ENCODE measurements at places on chromosomes 13 and 19.

DNA sequence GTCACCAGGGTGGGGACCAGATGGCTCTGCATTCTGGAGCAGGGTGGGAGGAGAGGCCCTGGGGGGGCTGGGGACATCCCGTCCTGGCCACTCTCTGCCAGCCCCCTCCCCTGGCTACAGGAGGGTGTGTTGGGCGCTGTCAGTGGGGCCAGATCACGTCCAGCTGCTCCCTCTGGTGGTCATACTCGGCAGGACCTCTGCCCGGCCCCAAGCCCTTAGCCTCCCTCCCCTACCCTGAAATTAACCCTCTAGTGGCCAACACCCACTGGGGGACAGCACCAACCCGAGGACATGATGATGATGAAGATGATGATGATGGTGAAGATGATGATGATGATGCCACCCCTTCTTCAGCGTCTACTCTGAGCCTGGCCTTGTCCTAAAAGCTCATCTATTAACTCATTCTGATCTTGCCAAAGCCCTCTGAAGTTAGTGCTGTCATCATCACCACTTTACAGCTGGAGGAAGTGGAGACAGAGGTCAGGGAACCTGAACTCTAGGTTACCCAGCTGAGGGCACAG is 590 bp upstream of the LGI4 start:
- no peak for DNase-seq

DNA sequence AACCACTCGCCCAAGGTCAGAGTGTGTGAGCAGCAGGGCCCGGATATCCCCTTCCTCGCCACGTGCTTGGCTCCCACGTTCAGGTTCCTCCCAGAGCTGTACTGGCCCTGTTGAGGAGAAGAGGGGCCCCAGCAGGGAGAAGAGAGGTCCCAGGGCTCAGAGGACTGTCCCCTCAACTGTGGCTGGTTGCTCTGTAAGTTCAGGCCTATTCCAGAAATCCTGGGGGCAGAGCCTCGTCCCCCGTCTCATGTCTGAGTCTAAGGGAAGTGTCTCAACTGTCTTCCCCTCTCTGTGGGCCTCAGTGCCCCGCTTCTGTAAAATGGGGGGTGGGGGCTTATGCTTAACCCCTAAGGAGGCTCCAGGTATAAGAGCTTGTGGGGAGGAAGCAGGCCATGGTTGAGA is 3.9 kb downstream of the PPP5C start:
- DNase-seq: no peak

DNA sequence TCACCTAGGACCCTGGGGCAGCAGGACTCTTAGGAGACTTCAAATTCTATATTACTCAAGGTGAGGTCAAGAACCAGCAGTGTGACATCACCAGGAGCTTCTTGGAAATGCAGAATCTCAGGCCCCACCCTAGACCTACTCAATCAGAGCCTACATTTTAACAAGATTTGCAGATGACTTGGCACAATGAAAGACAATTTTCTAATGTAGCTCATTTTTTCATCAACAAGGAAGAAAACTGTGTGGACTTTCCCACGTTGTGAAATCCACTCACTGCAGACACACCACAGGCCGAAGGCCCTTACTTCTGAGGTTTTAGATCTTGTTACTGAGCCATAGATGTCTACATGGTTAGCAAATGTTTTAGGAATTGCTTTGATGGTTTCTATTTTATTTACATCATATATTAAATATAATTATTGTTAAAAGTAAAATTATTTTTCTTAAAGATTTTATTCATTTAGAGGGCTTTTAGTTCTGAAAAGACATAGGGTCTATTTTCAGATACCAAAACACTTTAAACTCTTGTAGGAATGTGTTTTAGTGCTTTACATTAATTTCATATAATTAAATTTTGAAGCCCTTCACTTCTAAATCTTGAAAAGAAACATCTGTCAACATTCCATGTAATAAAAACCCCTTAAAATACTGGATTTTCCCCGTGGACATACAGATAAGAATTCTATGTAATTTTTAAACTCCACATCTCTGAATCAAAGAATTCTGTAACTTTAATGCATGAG is 18.5 kb upstream of the STARD13 start:
- no peak for DNase-seq

GRCh38 chr19:19051478-19052213 is 12.1 kb upstream of the SLC25A42 start:
- DNase-seq: no peak

DNA sequence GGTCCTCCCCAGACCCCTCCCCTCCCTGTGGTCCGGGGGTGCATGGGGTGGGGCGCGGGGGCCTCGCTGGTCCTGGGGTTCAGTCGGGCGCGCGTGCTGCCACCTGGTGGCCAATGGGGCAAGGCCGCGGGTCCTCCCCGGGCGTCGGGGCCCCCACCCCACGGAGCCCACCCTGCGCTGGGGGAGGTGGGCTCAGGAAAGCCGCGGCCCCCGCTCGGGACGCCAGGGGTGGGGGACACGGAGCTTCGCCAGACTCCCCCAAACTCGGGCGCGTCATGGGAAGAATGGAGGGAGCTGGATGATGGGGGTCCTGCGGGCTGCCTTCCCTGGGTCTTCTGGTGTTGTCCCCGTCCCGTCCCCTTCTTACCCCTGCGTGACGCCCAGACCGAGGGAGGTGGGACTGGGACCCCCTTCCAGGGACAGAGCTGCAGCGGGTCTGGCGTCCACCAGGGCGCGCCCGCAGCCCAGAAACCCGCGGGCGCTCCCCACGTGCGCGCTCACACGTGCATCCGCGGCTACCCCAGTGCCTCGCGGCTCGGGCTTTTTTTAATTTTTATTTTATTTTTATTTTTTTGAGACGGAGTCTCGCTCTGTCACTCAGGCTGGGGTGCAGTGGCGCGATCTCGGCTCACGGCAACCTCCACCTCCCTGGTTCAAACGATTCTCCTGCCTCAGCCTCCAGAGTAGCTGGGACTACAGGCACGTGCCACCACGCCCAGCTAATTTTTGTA is 19.8 kb upstream of the TCF3 start:
- no peak for DNase-seq

GRCh38 chr19:13718733-13719132 is 45.6 kb upstream of the MRI1 start:
- no peak for DNase-seq

DNA sequence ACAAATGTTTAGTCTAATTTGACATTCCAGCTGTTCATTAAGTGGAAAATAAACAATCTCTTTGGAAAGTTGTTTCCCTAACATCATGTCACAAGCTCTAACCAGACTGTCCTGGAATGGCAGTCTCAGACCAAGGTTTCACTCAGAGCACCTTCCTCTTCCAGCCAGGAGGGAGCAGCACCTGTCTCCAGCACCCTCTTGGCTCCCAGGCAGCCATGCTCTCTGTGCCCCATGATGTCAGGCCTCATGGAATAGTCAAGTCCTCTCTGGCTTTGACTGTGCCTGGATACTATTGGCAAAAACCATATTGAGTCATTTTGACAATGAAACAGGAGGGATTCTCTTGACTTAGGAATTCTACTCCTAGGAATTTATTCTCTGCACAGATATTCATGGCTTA is 171.4 kb downstream of the OXGR1 start:
- no peak for DNase-seq

DNA sequence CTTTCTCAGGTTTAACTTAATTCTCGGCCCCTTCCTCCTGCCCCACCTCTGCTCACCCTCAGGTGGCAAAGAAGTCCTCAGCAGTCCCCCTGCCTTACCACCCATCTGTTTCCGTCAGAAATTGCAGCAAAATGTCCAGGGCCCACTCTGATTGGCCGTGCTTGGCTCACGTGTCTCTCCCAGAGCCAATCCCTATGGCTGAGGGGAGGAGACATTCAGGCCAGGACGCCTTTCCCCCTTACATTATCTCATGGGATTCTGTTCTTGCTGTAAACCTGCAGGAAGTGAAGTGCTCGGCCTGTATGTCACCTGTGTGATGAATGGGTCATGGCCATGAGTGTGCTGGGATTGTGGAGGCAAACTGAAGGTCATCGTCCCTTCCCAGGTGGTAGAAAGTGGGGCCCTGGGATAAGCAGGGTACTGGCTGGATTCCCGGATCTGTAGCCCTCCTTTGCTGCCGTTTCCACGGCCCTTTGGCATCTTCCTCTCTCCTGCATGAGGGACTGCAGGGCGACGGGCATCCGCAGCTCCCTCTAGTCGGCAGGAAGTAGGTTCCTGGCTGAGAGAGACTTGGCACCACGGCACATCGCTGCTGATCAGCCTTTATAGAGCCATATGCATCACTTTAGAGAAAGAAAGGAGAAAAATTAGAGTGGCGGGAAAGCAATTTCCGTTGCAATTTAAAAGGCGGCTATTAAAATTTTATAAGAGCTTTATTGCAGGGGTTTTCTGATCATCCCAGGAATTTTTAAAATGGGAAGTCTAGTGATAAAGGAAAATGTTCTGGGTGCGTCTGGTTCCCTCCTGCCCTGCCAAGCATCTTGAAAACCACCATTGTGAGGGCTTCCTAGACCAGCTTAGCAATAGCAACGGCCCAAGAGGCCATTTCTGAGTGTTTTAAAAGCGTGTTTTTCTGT is 118.2 kb downstream of the SIPA1L3 start:
- no peak for DNase-seq

- no peak for DNase-seq
Observed at GRCh38 chr13:23788459-23788858, 100.7 kb downstream of the MIPEP start.

DNA sequence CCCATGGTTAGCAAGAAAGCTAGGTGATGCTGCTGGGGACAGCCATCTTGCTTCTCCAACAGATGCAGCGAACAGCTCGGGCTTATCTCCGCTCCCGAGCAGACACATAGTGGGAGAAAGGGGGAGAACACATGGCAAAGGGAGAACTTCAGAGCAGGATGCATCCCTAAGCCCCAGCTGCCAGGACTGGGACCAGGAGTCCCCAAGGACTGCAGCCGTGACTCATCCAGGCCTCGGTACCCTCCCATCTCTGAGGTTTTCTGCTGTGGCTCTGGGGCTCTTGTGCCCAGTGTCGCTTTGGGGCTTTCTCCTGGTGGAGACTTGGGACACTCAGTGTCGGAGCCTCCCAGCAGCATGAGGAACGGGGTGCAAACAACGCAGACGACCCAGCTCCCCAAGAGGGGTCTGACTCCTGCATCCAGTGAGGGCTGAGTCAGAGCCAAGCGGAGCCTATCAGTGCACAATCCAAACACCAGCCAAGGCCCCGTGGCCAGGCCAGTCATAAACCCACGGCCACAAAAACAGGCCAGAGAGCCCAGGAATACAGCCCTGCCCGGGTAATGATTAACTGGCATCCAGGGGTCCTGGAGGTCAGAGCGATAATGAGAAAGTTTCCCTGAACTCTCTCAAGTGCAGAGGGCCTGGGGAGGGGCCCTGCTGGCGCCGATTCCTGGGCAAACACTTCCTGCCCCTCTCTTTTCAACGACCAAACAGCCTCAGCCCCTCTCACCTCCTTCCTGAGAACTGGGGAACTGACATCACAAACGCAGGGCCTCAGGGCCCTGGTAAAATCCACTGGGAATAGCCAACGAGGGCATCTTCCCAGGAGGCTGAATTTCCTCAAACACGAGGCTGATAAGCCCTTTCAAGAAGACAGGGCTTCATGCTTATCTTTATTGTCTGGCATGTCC is 202.9 kb downstream of the USP12 start:
- DNase-seq: no peak

GRCh38 chr13:20704459-20705069 is 1.1 kb downstream of the IL17D start:
- DNase-seq: no peak

DNA sequence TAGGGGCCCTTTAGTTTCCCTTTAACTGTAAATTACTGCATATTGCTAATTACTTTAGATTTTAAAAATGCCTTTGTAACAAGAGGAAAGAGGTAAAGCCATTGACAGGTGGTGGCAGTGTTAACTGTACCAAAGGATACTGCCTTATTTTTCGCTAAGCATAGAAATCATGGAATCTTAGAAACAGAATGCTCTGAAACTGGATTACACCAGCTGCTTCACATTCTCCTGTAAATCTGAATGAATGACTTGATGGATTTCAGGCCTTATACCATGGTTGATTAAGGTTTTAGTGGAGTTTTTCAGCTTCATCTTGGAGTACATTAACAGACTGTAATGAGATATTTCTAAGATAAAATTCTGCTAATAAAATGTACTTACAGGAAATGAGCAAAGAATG is 25.2 kb downstream of the MICU2 start:
- DNase-seq: no peak

- DNase-seq: no peak
Observed at GRCh38 chr13:39515224-39515714, 87.7 kb downstream of the LHFPL6 start.

DNA sequence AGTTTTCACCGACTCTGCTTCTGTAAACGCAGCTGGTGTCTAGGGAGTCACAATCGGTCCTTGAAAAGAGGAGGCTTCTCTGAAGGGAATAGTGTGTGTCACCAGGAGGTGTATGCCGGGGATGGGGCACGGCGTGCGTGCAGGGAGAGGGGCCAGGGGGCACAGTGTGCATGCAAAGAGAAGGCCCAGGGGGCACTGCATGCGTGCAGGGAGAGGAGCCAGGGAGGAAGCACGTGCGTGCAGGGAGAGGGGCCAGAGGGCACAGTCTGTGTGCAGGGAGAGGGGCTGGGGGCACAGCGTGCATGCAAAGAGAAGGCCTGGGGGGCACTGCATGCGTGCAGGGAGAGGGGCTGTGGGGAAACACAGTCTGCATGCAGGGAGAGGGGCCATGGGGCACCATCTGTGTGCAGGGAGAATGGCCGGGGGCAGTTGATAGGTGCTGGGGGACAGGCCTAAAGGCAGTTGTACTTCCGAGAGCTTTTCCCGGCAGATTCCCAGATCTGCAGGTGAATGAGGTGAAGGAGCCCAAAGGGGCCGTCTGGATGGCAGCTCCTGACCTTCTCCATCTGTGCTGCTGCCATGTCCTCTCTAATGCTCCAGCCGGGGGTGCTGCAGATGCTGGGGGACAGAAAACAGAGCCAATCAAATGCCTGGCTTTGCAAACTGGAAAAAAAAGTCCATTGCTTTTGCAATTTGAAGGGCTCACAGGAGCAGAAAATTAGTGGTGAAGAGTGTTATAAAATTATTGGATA is 36.4 kb downstream of the ATP11A start:
- DNase-seq: no peak

- DNase-seq: no peak
Observed at GRCh38 chr13:77779552-77780272, 82.2 kb downstream of the SLAIN1 start.

GRCh38 chr19:33724021-33724720 is 72.5 kb upstream of the KCTD15 start:
- no peak for DNase-seq

DNA sequence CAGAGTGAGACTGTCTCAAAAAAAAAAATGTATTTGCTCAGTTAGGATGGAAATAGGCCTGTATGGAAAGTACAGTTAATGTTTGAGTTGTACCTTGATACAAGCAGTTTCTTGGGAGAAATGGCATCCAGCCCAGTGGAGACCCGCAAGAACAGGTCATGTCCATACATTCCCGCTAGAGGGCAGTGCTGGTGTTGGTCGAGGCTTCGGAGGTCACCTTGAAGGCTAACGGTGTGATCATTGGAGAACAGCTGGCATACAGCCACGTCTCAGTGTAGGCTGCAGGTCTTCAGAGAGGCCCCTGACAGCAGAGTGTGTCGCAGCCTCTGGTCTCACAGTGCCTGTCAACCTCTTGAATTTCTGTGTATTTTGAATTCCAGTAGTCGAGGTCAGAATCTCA is 7.5 kb downstream of the ZNF610 start:
- DNase-seq: peak; percentile 71

GRCh38 chr13:24223341-24224231 is 63.1 kb downstream of the SPATA13 start:
- no peak for DNase-seq

GRCh38 chr13:48344264-48344663 is 40.7 kb downstream of the RB1 start:
- DNase-seq: no peak

Data from iPS DF 19.7 (cell line).